HEK293T (cell line): ENCODE measurements at places on chromosomes 7 and 10.

GRCh38 chr7:18370633-18371032 is 124.9 kb upstream of the HDAC9 start:
- DNase-seq: no peak

- DNase-seq: no peak
These were observed 24.5 kb downstream of the PITRM1 start for GRCh38 chr10:3148041-3148440.

DNA sequence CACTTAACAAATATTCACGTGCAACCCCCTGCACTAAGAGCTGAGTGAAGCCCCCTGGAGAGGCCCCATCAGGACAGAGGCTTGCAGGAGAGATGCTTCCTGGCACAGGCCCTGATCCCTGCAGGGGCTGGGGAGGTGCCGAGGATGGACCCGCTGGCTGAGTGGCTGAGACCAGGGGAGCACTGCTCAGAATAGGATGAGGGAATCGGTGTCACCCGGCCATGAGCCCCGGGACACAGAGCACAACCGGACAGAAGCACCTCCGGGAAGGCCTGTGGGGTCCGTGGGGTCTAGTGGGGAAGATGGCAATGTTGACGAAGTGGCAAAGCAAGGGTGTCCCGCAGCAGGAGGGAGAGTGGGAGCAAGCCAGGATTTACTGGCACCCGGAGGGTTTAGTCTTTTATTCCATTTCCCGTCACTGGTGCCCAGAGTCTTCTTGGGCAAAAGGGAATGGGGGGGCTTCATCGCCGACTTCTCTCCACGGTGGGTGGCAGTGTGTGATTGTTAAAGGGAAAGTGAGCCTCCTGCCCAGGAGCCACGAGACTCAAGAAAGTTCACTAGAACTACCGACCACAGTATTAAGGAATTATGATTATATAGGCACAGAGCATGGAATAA is 140.7 kb downstream of the ADARB2 start:
- no peak for DNase-seq

DNA sequence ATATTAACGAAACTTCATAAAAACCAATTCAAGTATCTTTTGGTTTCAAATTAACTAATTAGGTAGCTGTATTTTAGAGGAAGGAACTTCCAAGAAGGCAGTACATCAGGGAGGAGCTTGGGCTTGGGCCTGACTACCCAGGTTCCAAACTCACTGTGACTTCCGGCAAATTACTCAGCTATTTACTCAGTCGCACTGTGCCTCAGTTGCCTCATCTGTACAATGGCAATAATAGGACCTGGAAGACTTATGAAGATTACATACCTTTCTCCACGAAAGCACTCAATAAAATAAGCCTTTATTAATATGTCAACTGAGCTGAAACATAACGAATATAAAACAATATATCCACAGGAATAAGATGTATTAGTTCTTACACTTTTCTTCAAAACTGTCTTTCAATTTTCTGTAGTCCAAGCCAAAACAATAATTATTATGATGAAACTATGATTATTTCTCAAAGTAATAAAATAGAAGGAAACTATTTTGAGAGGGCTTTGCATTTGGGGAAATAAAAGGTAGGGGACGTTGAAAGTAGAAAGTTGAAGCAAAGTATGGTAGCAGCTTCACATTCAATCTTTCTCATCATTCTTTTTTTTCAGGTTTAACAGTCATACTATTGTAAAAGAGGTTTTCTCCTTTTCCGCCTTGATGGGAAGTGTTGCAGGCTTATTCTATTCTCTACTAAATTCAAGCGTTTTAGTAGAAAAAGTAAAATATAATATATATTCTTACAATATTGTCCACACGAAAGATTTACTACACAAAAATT is 10.5 kb upstream of the EBLN1 start:
- no peak for DNase-seq

GRCh38 chr7:105016709-105017656 is 3.0 kb downstream of the KMT2E start:
- DNase-seq: no peak

DNA sequence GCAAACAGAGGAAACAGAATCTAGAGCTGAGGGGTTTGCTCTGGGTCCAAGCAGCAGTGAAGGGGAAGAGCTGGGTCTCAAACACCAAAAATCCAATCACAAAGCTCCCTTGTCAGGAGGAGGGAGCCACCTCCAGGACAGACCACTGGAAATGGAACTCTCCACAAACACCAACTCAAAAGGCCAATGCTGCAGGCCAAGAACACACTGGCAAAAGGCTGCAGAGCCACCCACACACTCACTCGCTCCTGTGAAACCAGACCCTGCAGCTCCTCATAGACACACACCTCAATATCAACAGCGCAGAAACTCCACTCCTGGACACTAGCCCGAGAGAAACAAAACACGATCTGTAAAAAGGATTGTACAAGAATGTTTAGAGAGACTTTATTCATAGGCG is 213.5 kb downstream of the PTPRN2 start:
- no peak for DNase-seq

- DNase-seq: no peak
These were observed 770.4 kb downstream of the TNS3 start for GRCh38 chr7:46811529-46811928.

- DNase-seq: no peak
These were observed 207.9 kb downstream of the CACNA2D1 start for GRCh38 chr7:82235713-82236112.

- DNase-seq: no peak
These were observed 82.9 kb upstream of the PDCD4 start for GRCh38 chr10:110788620-110789385.

GRCh38 chr10:66021423-66021822 is 904.4 kb upstream of the LRRTM3 start:
- DNase-seq: no peak

GRCh38 chr7:55084307-55084706 is 65.5 kb downstream of the EGFR start:
- DNase-seq: no peak

- DNase-seq: no peak
These were observed 267.8 kb downstream of the PARD3 start for GRCh38 chr10:34547291-34547690.

DNA sequence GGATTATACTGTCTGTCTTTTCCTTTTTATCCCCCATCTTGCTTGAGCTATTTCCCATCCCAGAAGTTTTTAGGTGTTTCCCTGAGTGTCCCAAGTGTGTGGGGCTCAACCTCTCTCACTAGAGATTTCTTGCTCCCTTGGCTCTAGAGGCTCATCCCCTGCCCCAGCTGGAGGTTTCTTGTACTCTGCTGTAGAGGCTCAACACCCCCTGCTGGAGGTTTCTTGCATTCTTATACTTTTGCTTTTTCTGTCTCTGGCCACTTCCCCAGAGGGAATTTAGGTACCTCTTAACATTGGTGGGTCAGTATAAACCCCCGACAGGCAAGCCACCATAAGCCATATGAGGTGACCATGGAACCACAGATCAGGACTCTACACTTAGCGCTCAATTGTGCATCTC is 114.2 kb upstream of the FAM3C start:
- DNase-seq: no peak
